Adrenal gland (tissue), 19 donors: ENCODE measurements at places on chromosomes 7 and 10. TPM values are rescaled to one million over a fixed set of nuclear protein-coding genes. Genes with fewer than 3 reads are reported as not detected.

DNA sequence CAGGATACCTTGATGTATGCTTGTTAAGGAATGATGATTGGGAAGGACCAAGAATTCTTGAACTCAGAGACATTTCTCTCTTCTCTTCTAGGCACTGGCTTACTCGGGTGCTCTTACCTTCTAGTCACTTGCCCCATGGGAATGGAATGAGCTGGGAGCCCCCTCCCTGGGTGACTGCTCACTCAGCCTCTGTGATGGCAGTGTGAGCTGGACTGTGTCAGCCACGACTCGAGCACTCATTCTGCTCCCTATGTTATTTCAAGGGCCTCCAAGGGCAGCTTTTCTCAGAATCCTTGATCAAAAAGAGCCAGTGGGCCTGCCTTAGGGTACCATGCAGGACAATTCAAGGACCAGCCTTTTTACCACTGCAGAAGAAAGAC, 10.7 kb downstream of the ZDHHC16 start:
- DNase-seq, result no peak

DNA sequence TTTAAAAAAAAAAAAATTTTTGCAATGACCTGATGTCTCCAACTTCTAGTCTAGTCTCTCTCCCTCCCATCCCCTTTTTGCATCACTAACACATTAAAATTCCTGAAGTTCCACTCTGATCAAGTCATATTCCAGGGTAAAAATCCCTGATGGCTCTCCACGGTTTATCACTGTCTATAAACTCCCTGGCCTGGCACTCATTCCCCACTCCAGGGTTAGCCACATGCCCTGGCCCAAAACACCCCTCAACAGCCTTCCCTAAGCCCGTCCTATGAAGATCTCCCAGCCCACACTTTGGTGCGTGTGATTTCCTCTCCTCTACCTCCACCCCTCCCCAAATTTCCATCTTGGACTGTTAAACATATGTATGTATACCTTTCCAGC, 125.4 kb downstream of the JAZF1 start:
- DNase-seq, result no peak

GRCh38 chr7:21948887-21949540, 3.3 kb upstream of the CDCA7L start:
- no peak for DNase-seq

Gene IFIT3
- 34.5 TPM for total RNA-seq

- no peak for DNase-seq
Observed at GRCh38 chr7:90005836-90006235, 148.4 kb upstream of the STEAP1 start.

Gene RNF148
- total RNA-seq, result 5.0 TPM

Gene SYT15B
- 3.0 TPM for total RNA-seq

Gene CALHM1
- total RNA-seq, result not detected

DNA sequence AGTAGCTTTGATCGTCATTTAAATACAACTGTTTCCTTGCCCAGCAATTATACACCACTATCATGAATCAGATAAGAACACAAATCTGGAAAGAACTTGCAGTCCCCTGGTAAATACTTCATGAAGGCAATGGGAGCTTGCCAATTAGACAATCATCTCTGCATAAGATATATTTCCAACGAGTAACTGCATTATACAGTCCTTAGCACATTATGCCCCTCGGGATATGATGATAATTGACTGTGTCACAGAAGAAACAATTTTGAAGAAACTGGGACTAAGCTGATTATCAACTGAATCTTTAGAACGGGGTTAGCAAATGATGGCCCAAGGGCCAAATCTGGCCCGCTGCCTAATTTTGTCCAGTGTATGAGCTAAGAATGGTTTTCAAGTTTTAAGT, 155.7 kb downstream of the TRIL start:
- no peak for DNase-seq

DNA sequence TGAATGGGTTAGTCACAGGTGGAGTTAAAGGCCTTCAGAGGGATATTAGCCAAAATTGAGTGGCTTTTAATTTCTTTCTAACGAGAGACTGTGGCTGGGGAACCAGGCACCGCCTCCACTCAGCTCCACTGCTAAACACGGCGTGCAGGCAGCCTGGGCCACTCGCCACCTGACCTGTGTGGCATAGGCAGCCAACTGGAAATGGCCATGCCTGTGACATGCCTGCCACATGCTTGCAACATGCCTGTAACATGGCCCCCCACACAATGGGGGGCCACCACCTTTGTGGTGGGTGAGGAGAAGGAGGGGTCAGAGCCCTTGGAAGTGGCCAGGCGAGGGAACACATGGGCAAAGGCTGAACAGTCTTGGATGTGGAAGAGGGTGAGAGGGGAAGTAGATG, 60.1 kb upstream of the PAX2 start:
- DNase-seq, result no peak

DNA sequence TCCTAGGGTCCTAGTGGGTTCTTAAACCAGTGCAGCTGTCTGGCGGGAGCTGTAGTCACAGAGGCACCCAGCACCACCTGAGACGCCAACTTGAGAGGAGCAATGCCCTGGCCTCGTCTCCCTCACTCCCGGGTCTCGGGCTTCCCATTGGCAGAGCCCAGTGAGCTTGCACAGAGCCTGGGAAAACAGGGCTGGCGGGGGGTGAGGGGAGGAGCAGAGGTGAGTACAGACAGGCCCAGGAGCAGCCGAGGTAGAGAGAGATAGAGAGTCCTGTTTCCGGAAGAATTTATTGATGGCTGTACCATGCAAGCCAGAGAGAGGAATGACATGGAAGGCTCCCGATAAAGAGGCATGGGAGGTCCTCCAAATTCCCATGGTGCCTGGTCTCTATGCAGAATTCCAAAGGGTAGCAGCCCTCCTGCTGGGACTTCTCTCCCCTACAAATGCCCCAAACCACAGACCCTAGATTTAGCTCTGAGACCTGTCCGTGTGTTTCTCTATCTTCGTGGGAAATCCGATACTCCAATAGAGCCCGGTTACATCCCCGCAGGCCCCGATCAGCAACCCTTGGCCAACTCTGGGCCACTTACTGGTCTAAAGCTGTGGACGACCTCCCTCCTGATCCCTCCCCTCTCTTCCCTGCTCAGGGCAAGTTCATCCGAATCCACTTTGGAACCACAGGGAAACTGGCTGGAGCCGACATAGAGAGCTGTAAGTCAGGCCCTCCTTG, 20.3 kb upstream of the MYH16 start:
- no peak for DNase-seq

DNA sequence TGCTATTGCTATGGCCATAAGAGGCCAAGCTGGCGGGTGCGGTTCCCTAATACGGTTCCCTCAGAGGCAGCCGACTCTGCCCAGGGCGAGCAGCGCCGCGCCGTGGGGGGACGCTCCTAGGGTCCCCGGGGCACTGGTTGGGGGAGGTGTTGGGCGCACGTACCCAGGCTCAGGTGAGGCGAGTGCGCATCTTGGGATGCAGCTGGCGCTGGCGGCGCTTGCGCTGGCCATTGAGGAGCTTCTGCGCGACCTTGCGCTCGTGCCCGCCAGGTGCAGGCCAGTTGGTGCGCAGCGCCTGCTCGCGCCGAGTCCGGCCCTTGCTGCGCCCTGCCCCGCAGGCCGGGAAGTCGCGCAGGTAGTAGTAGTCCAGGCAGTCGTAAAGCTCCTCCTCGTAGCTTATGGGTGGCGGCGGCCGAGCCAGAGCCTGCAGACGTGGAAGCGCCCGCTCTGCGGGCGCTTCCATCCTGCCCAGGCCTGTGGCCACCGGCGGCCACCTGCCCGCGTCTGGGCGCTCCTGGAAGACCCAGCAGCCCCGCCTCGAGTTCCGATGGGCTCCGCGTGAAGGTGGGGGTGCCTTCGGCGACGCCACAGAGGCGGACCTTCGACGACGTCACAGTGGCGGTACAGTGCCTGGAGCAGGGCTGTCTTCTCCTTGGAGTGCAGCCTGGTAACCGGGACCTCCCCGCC, at the start of gene NUPR2:
Gene NUPR2 (minus strand): TSS at position 566 of the 687 bp plus-strand sequence. CDS start 103 bp downstream, at position 463.
- DNase-seq, result no peak

GRCh38 chr10:117096599-117097201, 41.4 kb downstream of the VAX1 start:
- no peak for DNase-seq

GRCh38 chr7:103499976-103500375, 54.0 kb upstream of the SLC26A5 start:
- no peak for DNase-seq

Gene C10orf67
- total RNA-seq, result 0.43 TPM

GRCh38 chr7:137772316-137772715, 74.5 kb downstream of the DGKI start:
- no peak for DNase-seq

DNA sequence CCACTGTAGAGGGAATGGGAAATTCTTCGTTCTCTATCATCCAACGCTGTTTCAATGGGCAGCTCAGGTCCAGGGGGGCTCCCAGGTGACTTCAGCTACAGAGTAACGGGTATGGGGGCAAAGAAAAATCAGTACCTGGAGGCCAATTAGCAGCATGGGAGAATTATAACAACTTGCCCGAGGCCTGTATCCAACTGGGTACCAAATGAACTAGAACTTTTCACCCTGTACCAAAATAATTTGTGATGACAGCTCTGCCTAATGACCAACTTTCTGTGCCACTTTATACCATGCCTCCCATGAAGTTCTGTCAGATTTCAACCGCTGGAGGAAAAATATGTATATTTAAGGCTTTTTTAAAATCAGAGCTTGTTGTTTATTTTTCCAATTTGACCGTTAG, 467.1 kb downstream of the PARD3 start:
- no peak for DNase-seq

DNA sequence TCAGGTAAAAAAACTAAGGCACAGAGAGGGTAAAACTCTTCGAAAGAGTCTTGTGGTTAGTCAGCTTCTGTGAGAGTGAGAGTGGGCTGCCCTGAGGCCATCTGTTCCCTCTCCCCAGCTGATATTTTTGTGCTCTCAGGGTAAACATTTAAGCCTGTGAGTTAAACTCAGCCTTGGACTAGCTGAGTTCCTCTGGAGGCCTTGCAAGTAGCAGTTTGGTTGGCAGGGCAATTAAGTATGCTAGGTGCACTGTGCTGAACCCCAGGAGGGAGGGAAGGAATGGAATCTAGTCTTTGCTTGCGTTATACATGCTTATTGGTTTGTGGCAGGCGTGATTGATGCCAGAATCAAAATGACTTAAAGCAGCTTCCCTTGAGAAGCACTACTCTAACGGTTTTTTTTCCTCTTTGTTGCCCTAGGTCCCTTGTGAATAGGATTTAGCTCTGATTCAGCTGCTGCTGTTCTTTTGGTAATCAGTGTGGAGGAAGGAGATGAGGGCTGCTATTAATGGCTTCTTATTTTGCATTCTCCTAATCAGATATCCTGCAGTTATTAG, 140.2 kb downstream of the AUTS2 start:
- DNase-seq, result no peak
